ENCODE measurements at places on chromosomes 13 and 19. TPM values are rescaled to one million over a fixed set of nuclear protein-coding genes. Genes with fewer than 3 reads are reported as not detected.

GRCh38 chr13:106425661-106426060 lies 109.8 kb downstream of the EFNB2 start:
- DNase-seq, result no peak

ZSCAN4 gene
- polyA plus RNA-seq, result not detected

- no peak for DNase-seq
Observed at GRCh38 chr19:35095667-35096368, 19.8 kb upstream of the FXYD3 start.

DNA sequence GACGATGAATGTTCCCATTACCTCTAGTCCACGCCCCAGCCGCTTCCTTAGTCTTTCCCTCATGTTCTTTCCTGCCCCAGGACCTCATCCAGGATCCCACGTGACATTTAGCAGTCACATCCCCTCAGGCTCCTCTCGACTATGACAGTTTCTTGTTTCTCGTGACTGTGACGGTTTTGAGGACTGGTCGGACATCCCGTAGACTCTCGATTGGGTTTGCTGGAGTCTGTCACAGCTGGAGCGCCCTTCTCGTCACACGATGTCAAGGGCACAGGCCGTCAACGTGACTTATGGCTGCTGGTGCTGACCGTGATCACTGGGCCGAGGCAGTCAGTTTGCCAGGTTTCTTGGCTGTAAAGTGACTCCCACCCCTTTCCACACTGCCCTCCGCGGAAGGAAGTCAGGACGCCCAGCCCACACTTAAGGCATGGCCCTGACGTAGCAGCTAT lies 22.8 kb downstream of the ELAVL1 start:
- no peak for DNase-seq

GRCh38 chr19:44741841-44742329 lies 6.6 kb upstream of the BCL3 start:
- peak; percentile 99 for DNase-seq

CCL25 gene
- polyA plus RNA-seq, result not detected

DNA sequence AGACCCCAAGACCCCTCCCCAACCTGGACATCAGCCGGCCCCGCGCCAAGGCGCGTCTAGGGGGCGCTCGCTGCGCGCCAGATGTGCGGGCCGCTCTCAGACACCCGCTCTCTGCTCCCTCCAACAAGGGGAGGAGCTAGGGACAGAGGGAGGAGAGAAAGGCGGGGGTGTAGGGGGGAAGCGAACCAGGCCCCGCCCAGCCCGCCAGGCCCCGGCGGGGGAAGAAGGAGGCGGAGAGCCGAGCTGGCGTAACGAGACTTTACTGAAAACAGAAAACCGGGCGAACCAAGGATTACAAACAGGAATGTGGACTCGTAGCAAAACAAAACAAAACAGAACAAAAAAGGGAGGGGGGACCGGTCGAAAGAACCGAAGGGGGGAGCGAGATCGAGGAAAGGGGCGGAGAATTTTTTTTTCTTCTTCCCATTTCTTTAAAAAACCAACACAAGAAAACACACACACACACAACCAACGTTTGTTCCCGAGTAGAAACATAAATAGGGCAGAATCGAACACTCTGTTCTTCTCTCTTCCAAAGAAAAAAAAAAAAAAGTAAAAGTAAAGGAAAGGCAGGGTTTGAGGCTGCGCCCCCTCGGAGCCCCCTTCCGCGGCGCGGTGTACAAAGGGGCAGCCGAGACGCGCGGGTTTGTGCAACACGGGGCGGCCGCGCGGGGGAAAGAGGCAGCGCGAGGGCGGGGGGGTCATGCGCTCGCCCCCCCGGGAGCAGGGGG lies 1.7 kb downstream of the JUND start:
- peak; percentile 88 for DNase-seq

GRCh38 chr13:110820322-110820721 lies 94.5 kb downstream of the ANKRD10 start:
- DNase-seq, result no peak

- DNase-seq, result no peak
Observed at GRCh38 chr13:24668511-24668910, 11.7 kb upstream of the ATP12A start.

- DNase-seq, result no peak
Observed at GRCh38 chr19:2217591-2217990, 18.5 kb downstream of the PLEKHJ1 start.

DNA sequence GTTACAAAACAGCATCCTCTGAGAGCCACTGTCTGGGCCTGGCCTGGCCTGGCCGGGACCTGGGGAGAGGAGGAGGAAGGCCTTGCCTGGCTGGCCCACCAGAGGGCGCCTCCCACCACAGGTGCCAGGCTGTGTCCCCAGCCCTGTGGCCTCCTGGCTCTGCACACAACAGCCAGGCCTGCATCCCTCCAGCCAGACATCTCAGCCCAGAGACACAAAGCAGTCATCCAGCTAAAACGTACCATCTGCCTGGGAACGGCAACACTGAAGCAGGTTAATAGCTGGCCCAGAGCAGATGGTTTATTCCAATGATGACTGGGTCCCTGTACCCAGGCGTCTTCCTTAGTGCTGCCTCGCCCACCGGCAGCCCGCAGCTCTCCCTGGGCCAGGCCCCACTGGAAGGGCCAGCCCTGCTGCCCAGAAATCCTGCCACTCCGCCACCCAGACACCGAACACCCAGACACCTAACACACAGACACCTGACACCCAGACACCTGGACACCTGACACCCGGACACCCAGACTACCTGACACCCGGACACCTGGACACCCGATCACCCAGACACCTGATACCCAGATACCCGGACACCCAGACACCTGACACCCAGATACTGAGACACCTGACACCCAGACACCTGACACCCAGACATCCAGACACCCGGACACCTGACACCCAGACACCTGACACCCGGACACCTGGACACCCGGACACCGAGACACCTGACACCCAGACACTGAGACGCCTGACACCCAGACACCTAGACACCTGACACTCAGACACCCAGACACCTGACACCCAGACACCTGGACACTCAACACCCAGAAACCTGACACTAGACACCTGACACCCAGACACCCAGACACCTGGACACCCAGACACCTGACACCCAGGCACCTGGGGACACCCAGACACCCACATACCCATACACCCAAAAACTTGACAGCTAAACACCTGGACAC lies 20.1 kb downstream of the C19orf12 start:
- peak; percentile 74 for DNase-seq

DNA sequence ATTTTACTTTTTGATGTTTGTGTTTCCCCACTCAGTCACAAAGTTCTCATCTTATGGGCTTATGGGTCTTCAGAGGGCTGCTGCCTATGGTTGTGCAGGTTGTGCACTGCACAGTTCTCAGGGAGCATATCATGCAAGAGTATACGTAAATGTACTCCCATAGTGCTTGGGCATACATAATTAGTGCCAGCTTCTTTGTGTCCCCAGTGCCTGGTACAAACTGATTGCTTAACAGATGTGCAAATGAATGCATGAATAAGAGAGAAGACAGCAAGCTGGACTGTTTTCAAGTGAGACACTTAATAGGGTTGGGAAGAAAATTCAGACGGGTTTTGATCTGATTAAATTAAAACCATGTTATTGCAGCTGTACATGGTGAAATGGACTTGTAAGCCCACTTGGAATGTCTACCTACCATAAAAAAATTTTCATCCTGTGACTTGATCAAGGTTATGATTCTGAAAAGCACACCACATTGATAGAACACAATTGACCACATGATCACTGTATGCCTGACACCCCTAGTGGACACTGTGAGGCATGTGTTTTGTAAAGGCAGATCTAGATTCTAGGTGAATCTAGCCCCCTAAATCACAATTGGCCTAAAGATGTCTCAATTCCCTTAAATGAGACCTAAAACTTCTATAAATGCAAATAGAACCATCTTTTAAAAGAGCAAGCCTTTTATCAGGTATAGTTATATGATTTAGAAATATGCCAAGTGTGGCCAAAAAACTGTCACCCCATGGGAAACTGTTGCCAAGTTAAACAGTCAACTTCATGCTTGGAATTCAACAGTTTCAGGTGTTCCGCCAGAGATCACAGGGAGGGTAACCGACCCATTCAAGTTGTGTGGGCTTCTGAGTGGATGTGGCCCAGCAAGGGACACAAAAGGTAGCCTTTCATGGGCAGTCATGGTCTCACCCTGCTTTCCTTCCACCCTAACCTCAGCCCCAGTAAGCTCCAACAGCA lies 27.9 kb downstream of the FAM124A start:
- no peak for DNase-seq

NXNL1 gene
- polyA plus RNA-seq, result not detected

GRCh38 chr13:52892925-52893324 lies 44.5 kb upstream of the PCDH8 start:
- DNase-seq, result no peak

GRCh38 chr13:44237276-44237767 lies 136.3 kb upstream of the SERP2 start:
- peak; percentile 89 for DNase-seq

KIR3DL2 gene
- polyA plus RNA-seq, result 0.15 TPM

- DNase-seq, result peak; percentile 4
Observed at GRCh38 chr13:24670961-24671381, 9.2 kb upstream of the ATP12A start.

DNA sequence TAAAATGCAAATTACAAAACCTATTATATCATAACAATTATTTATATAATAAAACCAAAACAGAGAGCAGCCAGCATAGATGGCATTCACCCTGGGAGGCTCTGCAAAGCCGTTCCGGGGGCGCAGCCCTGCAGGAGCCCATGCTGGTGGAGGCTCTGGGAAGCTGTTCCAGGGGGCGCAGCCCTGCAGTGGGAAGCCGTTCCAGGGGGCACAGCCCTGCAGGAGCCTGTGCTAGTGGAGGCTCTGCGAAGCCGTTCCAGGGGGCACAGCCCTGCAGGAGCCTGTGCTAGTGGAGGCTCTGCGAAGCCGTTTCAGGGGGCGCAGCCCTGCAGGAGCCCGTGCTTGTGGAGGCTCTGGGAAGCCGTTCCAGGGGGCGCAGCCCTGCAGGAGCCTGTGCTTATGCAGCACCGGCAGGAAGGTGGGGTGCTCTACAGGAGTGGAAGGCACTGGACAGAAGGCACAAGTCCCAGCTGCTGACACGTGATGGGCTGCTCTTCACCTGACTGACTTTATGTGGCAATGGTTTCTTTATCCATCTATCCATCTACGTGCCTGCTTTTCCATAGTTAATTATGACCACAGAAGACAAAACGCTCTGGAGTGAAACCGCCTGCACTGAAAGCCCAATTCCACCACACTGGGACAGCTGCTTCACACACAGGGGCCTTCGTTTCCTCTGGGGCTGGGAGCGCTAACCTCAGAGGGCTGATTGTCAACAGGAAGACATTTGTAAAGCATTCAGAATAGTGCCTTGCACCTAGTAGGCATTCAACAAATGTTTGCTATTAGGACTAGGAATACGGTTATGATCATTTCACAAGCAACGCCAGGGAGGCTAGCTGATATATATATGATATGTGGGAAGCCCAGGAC lies 23.7 kb downstream of the PCID2 start:
- no peak for DNase-seq

MRPL34 gene
- 208 TPM for polyA plus RNA-seq

GRCh38 chr13:72514146-72514545 lies 213.3 kb downstream of the MZT1 start:
- no peak for DNase-seq

- DNase-seq, result no peak
Observed at GRCh38 chr19:50518091-50519005, 4.6 kb upstream of the ASPDH start.

DNA sequence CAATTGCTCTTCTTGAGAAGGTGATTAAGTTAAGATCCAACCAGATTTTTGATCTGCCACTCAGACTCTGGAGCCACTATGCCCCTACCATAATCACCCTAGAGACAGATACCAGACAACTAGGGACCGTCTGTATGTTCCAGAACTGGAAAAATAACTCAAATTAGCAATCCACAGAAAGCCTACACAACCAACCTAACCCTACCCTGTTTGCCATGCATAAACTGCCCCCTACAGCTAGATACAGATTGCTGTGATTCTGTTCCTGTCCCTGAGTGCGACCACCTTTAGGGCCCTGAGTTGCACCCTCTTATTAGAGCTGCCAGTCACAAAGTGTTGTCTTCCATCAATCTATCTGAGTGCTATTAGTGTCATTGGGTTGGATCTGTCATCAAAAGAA lies 929.8 kb upstream of the SLITRK1 start:
- DNase-seq, result no peak

- DNase-seq, result no peak
Observed at GRCh38 chr13:37788346-37788745, 81.2 kb downstream of the TRPC4 start.

CACNA1A gene
- polyA plus RNA-seq, result 0.09 TPM

GRCh38 chr13:71460211-71460610 lies 406.8 kb downstream of the DACH1 start:
- no peak for DNase-seq

FCAR gene
- polyA plus RNA-seq, result 147 TPM

Measured in CD14-positive monocyte (primary cell).